ENCODE measurements at places on chromosomes 4 and X. TPM values are rescaled to one million over a fixed set of nuclear protein-coding genes. Genes with fewer than 3 reads are reported as not detected.
A peak's percentile ranks its signal among the peaks of the same experiment; 100 is the strongest.

CD40LG gene
- not detected for total RNA-seq

CACNA1F gene
- not detected for total RNA-seq

- peak; percentile 63 for DNase-seq
Observed at GRCh38 chrX:153723351-153724251, 586 bp downstream of the BCAP31 start.

DNA sequence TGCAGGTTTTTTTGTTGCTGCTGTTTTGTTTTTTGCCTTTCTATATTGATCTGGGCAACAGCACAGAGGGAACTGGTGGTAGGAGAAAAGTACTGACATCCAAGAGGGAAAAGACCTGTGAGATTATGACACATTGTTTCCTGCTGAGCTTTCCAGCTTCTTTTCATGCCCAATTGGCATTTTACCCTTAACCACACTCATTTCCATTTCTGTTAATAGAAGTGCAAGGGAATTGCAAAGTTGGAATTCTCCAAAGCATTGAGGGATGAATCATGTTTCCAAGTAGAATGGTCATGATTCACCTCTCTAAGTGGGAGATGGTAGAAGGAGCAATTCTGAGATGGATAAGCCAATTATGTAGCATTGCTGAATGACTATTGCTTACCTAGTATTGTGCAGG lies 161.5 kb downstream of the PPARGC1A start:
- DNase-seq = no peak

DGKK gene
- total RNA-seq = not detected
